Forelimb muscle (tissue), 1 donor: ENCODE measurements at places on chromosomes 4 and X. TPM values are rescaled to one million over a fixed set of nuclear protein-coding genes. Genes with fewer than 3 reads are reported as not detected.

The ATP1B4 gene
- 325 TPM for polyA plus RNA-seq

DNA sequence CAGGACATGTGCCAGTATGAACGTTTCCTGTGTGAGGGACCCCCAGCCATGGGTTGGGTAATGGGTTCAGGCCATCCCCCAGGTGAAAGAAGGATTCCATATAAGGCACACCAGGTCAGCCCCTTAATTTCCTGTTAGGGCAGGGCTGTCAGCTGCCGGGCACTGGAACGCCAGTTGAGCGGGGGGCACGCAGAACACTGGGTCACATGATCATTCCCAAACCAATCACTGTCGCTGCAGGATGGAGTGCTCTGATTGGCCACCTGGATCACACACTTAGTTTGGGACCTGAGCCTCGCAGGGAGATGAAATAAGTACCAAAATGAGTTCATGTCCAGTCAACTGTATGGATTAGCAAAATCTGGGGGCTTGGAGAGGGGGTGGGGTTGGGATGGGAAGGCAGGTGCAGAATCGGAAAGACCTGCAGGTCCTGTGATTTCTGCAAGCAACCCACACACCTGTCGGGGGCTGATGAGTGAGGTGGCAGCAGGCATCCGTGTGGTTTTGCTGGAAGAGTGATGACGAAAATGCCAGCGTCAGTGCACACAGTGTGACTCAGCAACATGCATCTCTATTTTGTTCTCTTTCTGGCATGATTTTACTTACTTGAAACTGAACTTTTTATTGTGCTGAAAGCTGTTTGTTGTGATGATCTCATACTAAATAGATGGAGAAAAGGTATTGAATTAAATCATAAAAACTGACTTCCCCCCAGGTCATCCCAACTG is 32.2 kb downstream of the RNF212 start:
- no peak for DNase-seq

GRCh38 chr4:118775405-118775804 is 60.5 kb downstream of the SEC24D start:
- no peak for DNase-seq

DNA sequence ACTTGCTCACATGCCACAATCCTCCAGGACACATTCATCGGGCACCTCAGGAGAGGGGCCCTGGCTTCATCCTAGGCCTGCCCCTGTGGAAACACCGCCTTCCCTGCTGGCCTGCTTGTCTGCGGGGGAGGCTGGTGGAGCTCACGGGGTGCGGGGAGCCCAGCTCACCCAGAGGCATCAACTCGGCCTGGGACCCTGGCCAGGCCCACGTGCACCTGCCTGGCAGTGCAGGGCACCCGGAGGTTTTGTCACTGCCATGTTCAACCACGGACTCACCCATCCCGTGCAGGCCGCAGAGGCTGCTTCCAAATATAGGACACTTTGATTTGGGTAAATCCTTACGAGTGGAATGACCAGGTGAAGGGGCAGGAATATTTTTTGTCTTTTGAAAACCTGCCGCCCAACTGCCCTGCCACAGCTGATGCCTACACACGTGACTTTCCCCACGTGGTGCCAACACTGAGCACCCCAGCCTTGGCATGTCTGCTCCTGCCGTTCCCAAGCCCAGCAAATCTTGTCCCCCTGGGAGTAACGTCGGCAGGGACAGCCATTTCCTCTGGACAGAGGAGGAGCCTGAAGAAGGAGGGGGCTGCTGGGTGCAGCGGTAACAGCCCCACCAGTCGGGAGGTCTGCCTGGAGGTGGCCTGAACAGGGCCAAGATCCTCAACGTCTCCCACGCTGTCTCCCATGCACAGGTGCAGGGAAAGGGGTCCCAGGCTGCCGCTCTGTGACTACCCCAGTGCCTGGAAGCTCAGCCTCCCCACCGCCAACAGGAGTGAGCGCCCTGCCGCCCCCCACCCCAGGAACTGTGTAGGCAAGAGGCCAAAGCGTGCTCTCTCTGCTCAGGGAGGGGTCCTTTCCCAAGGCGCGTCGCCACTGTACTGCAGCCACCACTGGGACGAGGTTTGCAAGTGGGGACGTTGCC is 8.5 kb downstream of the MXD4 start:
- no peak for DNase-seq

- DNase-seq: no peak
Observed at GRCh38 chr4:159735281-159736207, 632.7 kb downstream of the RAPGEF2 start.

The RTL9 gene
- 1.8 TPM for polyA plus RNA-seq

- DNase-seq: no peak
Observed at GRCh38 chr4:80017125-80017854, 55.7 kb downstream of the ANTXR2 start.

DNA sequence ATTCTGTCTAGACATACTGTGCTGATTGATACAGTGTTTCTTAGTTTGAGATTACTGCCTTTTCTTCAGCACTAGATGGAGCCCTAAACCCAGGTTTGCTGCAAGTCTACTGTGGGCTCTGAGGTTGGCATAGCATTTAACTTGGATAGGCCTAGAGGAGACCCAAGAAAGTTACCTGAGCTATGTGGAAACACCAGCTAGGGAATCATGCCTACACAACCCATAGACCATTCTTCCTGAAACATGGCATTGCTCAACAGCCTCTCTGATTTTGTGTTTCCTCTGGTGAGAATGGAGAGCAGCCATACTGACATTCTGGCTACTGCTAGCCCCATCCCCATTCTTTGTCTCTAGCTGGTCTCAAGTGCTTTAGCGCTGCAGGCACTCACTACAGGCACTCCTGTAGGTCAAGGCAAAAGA is 287.7 kb upstream of the PCDH18 start:
- DNase-seq: no peak

- no peak for DNase-seq
Observed at GRCh38 chrX:47232803-47233332, at the start of gene USP11. TSS of gene USP11 (plus strand) at chrX:47233009. CDS start at chrX:47233044, 35 bp downstream.

DNA sequence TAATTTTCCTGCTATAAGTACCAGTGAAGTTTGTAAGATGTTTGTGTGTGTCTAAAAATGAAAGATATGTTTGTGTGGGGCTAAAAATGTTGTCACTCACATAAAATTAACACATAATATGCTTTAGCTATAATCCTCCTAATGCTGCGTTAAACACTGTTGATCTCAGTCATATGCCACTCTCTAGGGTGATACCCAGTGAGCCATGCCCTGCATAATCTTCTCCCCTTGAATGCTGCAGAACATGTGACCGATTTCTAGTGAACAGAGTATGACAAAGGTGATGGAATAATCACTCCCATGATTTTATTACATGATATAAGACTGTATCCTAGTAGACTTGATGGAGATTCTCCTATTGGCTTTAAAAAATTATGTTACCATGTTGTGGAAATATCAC is 119.1 kb upstream of the EPHA5 start:
- DNase-seq: no peak

The TCEAL9 gene
- 131 TPM for polyA plus RNA-seq
